ENCODE measurements at places on chromosomes 3 and 15.

GRCh38 chr3:137978328-137978727 is 31.6 kb upstream of the CLDN18 start:
- DNase-seq = no peak

DNA sequence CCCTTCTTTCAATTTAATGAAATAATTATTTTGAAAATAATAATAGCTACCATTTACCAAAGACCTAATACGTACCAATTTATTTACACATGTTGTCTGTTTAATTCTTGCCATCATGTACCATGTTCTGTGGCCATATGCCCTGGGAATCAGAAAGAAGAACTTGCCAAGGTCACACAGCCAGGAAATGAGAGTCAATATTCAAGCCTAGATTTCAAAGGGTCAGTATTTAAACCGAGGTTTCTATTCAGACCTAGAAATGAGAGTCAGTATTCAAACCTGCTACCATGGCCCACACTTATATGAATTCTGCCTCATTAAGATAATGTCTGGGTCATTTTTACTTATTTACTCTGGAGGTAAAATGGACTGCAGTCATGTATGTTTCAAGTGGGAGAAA is 103.6 kb upstream of the TBL1XR1 start:
- DNase-seq = no peak

DNA sequence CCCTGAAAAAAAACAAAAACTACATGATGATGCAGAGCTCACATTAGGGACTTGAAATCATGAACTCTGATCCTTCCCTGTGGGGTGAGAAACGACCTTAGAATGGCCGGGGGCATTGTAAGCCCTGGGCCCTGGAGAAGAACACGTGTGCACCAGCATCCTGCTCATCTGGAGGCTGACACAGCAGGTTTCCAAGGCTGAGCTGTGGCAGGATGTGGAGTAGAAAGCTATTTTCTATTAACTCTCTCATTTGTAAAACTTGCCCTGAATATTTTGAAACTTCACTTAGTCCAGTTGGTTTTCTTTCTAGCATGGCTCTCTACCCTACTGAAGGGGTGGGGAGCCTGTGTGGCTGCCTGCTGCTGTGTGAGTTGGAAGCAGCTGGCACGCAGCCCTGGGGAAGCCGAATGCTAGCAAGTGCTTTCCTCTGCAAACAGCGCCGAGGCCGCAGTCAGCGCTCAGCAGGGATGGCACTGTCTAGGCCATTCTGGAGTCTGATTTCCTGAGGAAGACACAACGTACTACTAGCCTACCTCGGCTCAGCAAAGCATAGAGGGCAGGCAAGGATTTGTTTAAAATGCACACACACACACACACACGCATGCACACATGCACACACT is 58.0 kb downstream of the GABRG3 start:
- no peak for DNase-seq

- DNase-seq = no peak
These were observed 2.7 kb downstream of the ARHGEF26 start for GRCh38 chr3:154123906-154124305.

- DNase-seq = no peak
These were observed 102.1 kb downstream of the GHSR start for GRCh38 chr3:172346161-172346560.

DNA sequence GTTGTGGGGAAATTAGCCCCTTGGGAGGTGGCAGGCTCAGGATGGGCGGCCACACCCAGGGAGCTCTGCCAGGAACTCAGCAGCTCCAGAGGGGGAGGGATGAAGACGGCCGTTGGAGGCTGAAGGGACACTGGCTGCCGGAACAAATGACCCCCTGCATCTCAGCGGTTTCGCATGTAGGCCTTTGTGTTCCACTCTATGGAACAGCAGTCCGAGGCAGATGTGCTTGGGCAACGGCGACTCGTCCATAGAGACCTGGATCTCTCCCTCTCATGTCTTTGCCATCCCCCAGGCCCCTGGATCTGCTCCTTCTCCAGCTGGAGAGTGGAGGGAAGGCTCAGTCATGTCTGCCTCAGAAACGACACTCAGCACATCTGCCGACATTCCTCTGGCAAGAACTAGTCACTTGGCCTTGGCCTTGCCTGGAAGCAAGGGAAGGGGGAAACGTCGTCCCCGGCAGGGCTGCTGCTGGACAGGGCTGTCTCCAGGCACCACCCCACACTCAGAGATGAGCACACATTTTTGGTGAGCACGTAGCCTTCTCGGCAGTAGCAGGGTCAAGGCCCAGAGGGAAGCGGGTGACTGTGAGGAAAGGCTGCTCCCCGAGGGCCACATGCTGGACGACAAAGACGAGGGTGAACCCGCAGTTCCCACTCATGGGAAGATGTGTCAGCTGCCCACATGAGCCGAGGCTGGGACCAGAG is 83.8 kb downstream of the ASB7 start:
- no peak for DNase-seq

DNA sequence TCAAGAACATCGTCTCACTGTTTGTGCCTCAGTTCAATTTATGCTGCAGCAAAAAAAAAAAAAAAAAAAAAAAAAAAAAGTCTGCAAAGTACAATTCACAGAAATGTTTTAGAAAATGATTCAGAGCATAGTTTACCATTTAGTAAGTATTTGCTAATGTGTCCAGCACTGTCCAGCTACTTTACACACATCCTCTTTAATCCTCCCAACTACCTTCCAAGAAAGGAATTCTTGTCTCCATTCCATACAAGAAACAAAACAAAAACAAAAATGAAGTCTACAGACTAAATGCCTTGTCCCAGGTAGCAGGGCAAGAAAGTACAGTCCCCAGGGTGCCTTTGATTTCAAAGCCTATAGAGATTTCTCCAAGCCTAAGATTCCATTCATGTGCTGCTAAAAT is 38.9 kb upstream of the SNTN start:
- no peak for DNase-seq

- DNase-seq = no peak
These were observed 335.3 kb downstream of the CLSTN2 start for GRCh38 chr3:140270329-140270728.

GRCh38 chr3:114494498-114494897 is 200.7 kb downstream of the TIGIT start:
- DNase-seq = no peak

DNA sequence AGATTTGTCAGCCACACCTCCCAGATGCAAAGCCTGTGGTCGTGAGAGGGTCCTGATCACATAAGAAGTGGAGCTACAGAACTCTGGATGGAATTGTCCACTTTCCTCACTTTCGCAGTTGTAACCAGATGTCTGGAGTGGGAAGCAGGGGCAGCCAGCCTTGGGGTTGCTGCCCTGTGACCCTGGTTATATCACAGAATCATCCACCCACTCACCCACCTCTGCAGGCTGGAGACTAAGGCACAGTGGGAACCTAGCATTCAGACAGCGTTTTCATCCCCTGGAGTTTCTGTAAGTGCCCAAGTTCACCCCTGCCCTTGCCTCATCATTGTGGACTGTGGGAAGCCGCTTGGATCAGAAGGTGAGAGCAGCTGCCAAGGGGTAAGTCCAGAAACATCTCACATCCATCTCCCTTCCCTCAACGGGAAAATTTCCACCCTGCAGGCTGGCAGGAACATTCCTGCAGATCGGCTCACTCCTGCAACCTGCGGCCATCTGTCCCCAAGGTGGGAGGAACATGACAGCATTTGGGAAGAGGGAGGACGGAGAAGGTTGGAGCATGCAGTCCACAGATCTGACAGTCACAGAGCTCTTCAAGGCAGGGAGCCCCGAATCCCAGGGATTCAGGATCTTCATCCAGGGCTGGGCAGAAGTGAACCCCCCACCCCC is 2.9 kb upstream of the IQSEC1 start:
- no peak for DNase-seq
